BE2C (cell line): ENCODE measurements at places on chromosomes 11 and 22.

GRCh38 chr11:108351468-108351867 lies 115.9 kb downstream of the C11orf65 start:
- DNase-seq = no peak

DNA sequence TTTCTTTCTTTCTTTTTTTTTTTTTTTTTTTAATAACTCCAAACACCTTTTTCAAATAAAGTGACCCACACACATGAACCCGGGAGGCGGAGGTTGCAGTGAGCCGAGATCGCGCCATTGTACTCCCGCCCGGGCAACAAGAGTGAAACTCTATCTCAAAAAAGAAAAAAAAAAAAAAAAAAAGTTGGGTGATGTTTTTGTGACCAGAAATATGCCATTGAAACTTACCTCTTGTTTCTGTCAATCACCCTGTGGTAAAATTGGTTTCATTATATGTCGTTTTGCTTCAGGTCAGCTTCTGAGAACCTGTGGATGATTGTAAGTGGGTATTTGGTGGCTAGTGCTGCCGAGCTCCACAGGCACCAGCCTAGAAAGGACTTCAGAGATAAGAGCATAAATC lies 238.8 kb downstream of the TBC1D22A start:
- no peak for DNase-seq

DNA sequence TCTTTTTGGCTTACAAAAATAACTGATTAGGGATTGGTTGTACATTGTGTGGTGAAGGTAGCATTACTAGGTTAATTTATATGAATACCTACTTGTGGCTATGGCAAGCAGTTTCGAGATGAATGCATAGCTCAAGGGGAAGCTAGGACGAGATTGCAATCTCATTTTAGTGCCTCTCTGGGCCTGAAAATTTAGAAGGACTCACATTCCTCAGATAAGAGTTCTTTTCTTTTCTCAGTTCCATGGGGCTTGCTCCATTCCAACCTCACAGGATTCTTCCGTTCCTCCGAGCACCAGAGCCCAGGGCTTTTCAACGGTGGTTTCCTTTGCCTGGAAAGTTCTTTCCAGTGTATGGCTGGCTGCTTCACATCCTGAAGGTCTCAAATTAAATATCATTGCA lies 82.1 kb downstream of the CECR2 start:
- no peak for DNase-seq

DNA sequence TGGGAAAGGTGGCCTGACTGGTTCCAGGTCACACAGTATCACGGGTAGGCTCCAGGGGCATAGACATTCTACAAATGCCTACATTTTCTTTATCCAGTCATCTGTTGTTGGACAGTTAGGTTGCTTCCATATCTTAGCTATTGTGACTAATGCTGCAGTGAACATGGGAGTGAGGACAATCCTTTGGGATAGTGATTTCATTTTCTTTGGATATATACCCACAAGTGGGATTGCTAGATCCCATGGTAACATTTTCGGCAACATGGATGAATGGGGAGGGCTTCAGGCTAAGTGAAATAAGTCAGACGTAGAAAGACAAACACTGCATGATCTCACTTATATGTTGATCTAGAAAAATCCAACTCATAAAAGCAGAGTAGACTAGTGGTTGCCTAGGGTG lies 744.3 kb downstream of the NTM start:
- DNase-seq = no peak

GRCh38 chr11:18001191-18001590 lies 11.7 kb downstream of the SERGEF start:
- DNase-seq = no peak

- DNase-seq = no peak
Observed at GRCh38 chr22:37951305-37951704, 2.1 kb downstream of the C22orf23 start.

GRCh38 chr11:126481303-126481680 lies 125.8 kb downstream of the ST3GAL4 start:
- DNase-seq = no peak

DNA sequence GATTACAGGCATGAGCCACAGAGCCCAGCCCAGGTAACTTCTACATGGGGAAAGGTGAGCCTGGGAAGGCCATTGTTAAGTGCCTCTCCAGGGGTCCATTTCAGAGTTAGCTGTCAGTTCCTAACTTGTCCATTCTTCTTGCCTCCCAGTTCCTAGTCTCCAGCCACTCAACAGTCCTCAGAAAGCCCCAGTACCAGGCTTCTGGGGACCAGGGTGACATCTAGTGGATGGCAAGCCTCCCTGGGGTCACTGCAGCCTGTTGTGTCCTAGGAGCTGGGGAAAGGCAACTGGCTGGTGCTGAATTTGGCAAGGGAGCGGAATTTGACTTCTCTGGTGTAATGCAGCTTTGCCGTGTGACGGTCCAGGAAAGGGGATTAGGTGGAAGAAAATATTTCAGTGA lies 2.1 kb downstream of the LGALS12 start:
- DNase-seq = peak; percentile 17

- DNase-seq = no peak
Observed at GRCh38 chr22:39928536-39929520, 27.9 kb downstream of the GRAP2 start.

- no peak for DNase-seq
Observed at GRCh38 chr22:44672632-44673031, 29.4 kb upstream of the PRR5 start.

- DNase-seq = no peak
Observed at GRCh38 chr22:32751065-32751767, 50.3 kb upstream of the TIMP3 start.

DNA sequence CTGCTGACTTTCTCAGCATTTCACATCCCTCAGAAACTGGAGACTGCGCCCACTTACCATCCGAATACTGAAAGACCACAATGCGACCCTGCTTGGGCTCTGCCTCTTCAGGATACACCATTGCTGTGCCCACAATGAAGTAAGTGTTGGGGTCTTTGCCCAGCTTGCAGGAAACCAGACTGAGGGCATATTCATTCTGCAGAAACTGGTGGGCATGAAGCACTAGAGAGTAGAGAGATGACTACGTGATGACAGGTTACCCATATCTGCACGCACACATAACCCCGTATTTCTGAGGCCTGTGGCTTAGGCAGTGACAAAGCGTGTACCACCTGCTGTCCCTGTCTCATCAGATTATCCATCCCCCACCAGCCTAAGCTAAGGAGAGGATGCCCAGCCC lies 14.6 kb upstream of the VWCE start:
- DNase-seq = no peak

GRCh38 chr22:50526834-50527801 lies 1.7 kb upstream of the SCO2 start:
- peak; percentile 66 for DNase-seq

GRCh38 chr22:38834215-38834953 lies 9.4 kb downstream of the NPTXR start:
- no peak for DNase-seq

DNA sequence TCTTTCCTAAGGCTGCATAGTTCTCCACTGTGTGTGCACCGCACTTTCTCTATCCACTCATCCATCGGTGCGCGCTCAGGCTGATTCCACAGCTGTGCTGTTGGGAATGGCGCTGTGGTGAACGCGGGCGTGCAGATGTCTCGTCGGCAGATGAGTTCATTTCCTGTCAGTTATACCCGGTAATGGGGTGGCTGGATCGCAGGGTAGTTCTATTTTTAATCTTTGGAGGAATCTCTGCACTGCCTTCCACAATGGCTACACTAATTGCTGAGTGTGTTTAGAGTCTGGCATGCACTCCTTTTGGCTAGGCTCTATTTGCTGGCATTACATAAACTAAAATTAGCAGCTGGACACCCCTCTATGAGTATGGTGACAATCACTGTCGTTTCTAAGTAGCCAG lies 27.9 kb upstream of the KRTAP5-7 start:
- DNase-seq = peak; percentile 73

DNA sequence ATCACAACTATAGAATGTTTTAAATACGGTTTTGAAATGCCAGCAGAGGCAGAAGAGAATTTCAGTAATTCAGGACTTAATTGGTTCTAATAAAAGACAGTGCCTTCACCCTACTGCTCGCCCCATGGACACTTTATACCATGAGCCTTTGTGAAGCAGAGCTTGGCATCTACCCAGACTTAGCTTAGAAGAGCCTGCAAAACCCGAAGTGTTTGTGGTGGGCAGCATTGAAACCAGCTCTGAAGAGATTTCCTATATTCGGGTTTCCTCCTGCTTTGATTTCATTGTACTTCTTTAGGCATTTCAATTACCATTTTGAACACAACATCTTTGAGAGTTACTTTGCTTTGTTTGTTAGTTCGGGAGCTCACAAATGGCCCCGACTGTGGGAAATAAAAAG lies 185.1 kb upstream of the MTNR1B start:
- DNase-seq = no peak

DNA sequence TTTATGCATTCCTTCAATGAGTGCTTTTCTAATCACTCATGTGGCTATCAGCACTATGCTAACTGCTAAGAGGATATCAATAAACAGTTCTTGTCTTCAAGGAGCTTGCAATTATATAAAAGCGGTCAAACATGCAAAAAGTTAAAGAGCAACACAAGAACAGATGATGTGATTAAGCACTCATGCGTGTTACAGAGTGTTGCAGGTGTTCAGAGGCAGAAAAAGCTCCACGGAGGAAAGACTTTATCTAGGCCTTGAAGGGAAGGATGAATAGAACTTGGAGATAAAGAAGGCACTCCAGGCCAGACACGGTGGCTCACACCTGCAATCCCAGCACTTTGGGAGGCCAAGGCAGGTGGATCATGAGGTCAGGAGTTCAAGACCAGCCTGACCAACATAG lies 13.6 kb downstream of the CD3E start:
- DNase-seq = no peak

GRCh38 chr11:41536021-41536568 lies 76.6 kb upstream of the LRRC4C start:
- DNase-seq = no peak

GRCh38 chr22:21796863-21797262 lies 61.3 kb upstream of the YPEL1 start:
- DNase-seq = no peak

DNA sequence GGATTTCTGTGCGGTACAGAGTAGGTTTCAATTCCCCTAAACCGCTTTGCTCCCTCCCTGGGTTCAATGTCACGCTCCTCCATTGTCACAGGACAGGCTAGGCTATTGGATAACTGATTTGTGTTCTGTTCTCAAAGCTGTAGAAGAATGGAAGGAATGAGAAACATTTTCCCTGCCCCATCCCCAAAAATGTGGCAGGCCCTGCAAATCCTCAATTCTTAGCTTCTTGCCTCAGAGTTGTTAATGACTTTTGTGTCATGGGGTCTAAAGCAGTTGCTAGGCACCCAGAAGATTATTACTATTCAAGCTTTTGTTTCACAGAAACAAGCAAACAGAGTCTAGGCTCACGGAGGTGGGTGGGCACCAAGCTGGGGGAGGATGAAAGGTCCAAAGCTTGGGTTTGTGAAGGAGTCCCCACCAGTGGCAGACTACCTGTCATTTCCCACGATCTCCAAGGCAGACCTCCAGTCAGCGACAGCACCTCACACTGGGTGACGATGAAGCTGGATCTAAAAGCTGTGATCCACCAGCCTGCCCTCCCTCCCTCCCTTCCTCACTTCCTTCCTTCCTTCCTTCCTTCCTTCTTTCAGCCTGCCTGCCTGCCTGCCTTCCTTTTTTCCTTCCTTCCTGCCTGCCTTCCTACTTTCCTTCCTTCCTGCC lies 1080.2 kb downstream of the OPCML start:
- DNase-seq = no peak

- DNase-seq = no peak
Observed at GRCh38 chr11:14687456-14687855, 43.9 kb downstream of the PDE3B start.

GRCh38 chr22:37008365-37008764 lies 10.9 kb downstream of the TST start:
- no peak for DNase-seq
